Midbrain (tissue), 1 donor: ENCODE measurements at places on chromosomes 5 and 9.

DNA sequence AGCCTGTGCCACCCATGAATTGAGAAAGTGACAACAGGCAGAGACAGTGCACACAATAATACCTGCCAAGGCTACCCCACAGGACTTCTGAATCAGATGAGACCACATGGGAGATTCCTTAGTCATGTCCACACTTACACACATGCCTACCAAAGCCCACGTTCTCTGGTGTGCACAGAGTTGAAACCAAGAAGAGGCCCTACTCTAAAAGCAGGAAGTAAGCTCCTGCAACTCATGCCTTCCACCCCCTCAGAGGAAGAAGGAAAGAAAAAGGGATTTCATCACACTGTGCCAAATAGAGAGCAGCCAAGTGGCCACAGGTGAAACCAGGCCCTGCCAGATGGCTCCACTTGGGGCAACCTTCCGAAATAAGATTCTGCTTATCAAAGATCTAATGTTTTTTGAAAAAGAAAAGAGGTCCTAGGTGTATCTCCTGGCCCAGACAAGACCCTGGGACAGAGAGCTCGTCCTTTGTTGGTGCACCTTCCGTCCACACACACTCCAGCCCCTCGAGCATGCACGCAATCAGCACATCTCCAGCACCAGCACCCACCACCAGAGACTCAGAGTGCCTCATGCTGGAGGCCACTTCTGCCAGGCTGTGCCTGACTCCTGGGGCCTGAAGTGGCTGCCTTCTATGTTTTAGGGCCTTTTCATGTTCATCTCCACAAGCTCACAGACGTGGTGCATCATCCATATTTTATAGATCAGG lies 114.6 kb upstream of the SPOCK1 start:
- DNase-seq = no peak

DNA sequence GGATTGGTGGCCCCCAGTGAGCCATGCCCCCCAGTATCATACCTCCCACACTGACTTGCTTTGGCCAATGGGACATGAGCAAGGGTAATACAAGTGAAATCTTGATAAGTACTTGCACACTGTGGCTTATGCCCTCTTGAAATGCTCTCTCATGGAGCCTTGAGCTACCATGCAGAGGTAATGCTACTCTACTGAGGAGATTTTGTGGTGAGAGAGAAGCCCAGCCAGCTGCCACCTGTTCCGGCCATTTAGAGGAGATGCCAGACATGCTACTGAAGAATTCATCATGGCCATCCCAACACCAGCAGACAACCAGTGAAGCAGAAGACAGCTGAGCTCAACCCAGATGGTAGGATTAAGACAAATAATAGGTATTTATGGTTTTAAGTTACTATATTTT lies 299.5 kb downstream of the MEF2C start:
- no peak for DNase-seq

- DNase-seq = no peak
Observed at GRCh38 chr5:463952-464351, 21.0 kb downstream of the EXOC3 start.

- peak; percentile 46 for DNase-seq
Observed at GRCh38 chr5:149834246-149834855, 104.2 kb downstream of the PPARGC1B start.

GRCh38 chr9:4327504-4328191 lies 27.8 kb upstream of the GLIS3 start:
- no peak for DNase-seq

DNA sequence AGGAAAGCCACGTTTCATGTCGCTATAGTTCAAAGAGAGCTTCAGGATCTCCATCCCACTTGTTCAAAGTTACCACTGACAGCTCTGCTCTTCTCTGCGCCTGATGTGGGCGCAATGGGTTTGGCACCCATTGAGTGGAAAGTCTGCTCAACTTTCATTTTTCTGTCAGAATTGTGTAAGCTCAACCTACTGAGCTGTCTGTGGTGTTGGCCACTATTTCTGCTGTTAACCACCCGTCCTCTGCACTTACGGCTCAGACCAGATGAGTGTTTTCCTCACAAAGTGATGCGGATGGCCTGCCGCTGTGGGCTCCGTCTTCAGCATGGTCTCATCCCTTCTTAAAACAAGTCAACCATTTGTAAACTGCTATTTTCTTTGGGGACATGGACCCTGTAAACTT lies 131.2 kb downstream of the WNK2 start:
- DNase-seq = no peak

DNA sequence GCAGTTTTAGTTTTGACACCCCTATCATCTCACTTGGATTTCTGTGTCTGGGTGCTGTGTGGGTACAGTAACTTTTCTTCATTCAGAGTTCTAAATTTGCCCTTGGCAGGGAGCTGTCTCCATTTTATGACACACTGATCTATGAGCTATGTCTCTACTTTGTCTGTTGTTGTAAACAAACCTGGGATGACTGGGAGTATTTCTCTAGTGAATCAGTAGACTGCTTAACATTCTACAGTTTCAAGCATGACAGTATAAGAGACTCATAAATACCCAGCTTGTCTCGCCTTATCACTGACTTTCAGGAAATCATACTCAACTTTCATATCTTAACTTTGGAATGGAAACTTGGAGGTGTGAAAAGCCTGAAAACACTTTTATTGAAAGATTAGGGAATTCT lies 212.1 kb upstream of the NUDT12 start:
- DNase-seq = no peak

DNA sequence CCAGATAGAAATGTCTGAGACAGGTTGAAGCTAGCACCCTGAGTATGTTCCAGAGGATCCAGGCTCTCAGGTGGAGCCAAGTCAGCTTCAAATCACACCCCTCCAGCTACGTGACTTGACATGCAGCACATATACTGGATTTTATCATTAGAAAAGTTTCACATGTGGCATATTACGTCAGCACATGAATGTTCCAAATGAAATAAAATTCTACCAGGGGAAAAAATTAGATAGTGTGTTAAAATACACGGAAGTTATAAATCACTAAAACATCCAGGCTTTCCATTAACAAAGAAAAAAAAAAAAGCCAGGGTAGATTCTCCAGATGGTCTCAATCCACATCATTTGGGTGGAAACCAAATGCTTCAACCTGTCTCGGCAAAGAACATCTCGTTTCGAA lies 251.6 kb downstream of the MPDZ start:
- DNase-seq = no peak

GRCh38 chr5:80941496-80941895 lies 18.7 kb upstream of the RASGRF2 start:
- no peak for DNase-seq
